ENCODE measurements at places on chromosomes 7 and 10. TPM values are rescaled to one million over a fixed set of nuclear protein-coding genes. Genes with fewer than 3 reads are reported as not detected.
A peak's percentile ranks its signal among the peaks of the same experiment; 100 is the strongest.

GRCh38 chr7:128030263-128030653 lies 979 bp downstream of the LRRC4 start:
- DNase-seq: no peak

POMZP3 gene
- total RNA-seq: 14.1 TPM

DNA sequence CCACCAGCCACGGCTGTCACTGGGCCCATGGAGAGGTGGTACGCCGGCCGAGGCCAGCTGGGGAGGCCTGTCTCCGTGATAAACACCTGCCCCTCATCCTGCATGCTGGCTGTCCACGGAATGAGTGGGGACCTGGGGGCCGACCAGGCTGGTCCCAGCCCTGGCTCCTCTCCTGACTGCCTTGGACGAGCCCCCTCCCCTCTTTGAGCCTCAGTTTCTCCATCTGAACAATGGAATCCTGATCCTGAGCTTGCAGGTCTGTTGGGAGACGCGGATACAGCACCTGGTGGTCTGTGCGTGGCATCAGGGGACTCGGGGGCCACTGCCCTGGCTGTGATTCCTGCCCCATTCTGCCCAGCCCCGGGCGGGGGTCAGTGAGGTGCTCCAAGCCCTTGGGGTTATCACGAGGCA lies 109.9 kb downstream of the MICALL2 start:
- peak; percentile 58 for DNase-seq

DNA sequence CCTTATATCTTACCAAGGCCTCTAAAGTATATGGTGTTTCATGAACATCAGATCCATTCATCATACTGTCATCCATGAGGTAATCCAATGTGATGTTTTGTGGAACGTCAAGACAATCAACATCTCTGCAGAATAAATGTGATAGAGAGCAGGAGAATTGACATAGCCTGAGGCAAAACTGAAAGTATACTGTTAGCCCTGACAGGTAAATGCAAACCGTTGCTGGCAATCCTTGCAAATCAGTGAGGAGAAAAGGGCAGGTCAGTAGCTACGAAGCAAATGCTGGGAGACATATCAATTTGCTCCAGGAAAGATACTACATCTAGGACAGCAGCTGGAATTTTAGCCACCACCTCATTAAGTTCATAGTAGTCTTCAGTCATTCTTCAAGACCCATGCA lies 4.5 kb upstream of the CCDC3 start:
- no peak for DNase-seq

GRCh38 chr7:10034843-10035556 lies 938.7 kb upstream of the PHF14 start:
- no peak for DNase-seq

- DNase-seq: no peak
These were observed 172.4 kb downstream of the SEMA3E start for GRCh38 chr7:83476511-83477050.

DNA sequence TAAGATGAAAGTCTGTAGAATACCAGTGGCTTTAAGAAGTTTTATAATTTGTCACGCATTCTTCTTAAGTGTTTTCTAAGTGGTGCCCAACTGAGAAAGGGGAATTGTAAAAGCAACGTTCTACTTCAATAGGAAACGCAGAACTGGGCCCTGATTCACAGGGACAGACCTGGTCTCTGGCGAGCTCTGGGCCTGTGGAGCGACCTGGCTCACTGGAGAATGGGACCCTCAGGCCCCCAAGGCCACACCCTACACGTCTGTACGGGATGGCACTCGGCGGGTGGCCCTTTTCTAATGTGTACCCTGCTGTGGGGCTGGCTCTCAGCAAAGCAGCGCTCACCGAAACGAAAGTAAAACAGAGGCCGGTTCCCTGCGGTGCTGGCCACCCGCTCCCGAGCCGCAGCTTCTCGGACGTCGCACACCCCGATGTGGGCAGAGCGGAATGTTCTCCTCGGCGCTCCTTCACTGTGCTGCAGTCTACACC lies 205.0 kb downstream of the DIP2C start:
- no peak for DNase-seq
